ENCODE measurements at places on chromosomes 1 and 21.

- no peak for DNase-seq
These were observed 40.5 kb upstream of the ZNF326 start for GRCh38 chr1:89954401-89954800.

- DNase-seq, result no peak
These were observed 24.7 kb downstream of the IL23R start for GRCh38 chr1:67190942-67191341.

DNA sequence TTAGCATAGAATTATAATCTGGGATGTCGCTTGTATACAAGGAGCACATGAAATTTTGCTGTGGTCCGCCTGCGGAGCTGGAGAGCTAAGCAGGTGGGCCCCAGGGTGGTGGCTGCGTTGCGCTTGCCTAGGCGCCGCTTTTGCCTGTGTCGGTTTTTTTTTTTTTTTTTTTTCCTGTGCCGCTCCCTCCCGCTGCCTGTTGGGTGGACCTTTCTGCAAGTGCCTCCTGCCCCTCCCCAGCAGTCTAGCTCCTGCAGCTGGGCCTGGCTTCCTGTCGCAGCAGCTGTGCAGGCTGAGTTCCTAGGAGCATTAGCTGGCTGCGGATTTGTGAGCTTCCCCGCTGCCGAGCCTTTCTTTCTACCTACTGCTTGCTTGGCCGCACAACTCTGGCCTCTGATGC, 20.6 kb downstream of the PYHIN1 start:
- no peak for DNase-seq

DNA sequence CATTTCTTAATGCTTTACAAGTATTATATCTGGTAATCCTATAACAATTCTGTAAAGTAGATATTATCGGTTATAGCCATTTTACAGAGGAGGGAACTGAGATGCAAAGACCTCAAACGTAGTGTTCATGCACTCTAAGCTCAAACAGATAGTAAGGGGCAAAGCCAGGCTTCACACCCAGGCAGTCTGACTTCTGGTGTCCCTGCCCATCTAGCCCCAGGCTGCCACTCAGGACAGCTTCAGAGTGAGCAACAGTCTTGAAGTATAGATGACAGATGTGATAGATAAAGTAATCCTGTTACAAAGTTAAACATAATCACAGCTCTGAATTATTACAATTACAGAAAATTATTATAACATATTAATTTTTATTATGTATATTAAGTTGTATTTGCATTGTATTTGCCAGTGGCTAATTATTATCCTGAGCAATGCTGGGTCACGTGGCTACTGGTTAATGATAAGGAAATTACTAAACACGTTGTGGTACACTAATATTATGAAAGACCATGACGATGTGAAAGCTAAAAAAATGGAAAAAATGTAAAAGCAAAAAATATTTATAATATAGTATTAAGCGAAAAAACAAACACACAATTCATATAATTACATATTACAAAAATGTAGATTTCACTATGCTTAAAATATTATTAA, 6.1 kb upstream of the TRAF3IP3 start:
- DNase-seq, result no peak

GRCh38 chr1:187336441-187337168, 507.9 kb downstream of the PLA2G4A start:
- no peak for DNase-seq

GRCh38 chr1:2231532-2232254, 3.6 kb downstream of the SKI start:
- peak; percentile 76 for DNase-seq

DNA sequence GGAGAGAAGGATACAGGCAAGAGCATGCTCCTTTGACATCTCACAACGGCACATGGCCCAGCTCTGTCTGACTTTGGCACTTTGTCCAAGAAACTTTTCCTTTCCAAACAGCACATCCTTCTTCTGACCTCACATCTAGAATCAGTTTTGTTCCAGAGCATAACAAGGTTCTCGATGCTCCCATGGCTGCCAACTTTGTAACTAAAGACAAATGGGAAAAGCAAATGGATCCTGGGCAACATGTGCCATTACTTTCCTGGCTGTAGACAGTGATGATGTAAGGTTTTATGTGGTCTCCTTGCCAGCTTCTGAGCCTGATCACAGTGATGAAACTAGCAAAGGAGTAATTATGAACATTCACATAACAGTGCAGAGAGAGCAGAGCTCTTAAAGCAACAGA, 171.8 kb upstream of the C1orf87 start:
- DNase-seq, result no peak

DNA sequence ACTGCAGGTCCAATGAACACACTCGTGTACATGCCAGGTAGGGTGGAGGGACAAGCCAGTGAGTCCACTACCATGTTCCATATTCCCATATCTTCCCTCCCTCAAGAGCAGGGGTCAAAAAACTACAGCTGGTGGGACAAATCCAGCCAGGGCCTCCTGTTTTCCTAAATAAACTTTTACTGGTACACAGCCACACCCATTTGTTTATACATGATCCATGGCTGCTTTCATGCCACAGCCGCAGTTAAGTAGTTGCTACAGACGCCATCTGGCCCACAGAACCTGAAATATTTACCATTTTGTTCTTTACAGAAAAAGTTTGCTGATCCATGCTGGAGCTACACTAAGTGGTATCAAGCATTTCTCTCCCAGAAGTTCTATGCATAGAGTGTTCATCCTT, 42.4 kb downstream of the CASQ2 start:
- no peak for DNase-seq

DNA sequence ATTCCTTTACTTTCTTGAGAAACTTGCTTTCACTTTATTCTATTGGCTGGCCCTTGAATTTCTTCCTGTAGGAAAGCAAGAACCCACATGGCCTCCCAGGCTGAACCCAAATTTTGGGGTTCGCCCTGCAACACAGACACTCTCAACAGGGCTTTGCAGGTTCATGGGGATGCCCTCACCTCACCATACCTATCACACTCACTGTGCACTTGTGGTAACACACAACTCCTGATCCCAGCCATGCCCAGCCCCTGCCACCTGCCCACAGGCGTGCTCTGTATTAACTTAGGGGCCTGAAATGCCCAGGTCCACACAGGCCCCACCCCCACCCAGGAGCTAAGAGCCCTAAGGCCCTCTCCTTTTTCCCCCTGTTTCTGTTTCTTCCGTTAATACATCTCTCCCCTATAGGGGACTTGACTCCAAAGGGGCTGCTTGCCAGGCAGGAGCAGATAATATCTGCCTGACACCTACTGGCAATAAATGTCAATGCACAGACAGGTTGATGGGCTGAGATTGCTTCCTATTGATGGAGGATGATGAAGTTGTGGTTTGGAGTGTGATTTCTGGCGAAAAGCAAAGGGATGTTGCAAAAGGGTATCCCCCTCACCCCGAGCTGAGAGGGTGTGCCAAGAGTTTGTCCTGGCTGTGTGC, 171.5 kb downstream of the AJAP1 start:
- DNase-seq, result no peak

DNA sequence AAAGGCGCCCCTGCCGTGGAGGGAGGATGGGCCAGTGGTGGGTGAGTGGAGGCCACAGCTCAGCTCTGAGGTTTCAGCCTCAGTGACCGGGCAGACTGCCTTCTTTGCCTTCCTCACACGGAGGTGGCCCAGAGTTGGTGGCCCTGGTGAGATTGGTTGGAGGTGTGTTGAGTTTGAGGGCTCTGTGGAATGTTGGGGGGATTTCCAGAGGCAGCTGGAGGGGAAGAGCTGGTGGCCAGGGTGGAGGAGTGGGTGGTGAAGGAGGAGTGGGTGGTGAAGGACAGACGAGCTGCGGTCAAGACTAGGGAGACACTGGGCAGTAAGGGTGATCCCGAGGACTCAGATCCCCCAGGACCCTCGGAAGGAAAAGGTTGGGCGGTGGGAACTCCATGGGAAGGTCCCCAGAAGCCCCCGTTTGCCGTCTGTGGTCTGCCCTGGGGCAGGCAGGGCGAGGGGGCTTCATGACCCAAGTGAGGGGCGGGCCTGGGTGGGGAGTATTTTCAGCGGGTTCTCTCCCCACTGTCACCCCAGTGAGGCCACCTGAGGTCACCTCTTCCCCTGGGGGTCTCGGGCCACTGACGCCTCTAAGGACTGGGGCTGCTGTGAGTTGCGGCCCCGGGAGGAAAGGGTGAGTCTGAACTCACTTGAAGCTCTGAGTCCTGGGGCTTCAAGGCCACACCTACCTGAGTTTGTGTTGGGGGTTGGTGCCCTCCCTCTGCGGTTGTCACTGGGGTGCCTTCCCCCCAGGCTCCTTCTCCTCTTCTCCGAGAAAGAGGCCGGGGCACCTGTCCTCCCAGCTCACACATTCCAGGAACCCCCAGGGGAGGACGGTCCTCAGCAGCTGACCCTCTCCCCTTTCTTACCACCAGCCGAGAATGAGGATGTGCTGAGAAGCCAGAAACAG, 22.7 kb upstream of the PIK3CD start:
- DNase-seq, result peak; percentile 68

DNA sequence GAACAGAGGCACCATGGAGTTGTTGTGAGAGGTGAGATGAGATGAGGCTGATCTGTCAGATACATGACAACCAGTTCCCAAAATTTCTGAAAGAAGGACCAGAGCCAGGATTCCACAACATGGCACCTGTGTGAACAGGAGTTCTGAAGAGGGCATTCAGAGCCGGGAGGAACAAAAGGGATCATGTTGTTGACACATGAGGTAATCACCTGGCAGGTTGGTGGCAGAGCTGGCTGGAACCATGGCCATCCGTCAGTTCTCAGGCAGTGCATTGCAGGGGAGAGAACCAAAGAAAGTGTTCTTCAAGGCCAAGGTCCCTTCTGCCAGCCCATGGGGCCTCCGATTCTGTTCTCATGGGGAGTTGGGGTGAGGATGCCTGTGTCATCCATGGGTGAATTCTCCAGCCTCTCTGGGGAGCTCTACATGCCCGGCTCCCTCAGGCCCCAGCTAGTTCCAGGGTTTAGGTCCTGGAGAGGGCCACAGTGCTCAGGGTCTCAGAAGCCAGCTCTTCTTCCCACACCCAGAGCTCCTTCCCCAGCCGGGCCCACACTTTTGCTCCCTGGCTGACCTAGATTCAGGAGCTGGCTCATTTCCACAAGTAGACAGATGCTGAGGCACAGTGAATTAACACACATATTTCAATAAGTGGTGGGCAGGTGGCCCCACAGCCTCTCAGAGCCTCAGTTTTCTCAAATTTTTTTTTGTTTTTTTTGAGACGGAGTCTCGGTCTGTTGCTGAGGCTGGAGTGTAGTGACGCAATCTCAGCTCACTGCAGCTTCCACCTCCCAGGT, 49.1 kb upstream of the CTPS1 start:
- DNase-seq, result no peak

DNA sequence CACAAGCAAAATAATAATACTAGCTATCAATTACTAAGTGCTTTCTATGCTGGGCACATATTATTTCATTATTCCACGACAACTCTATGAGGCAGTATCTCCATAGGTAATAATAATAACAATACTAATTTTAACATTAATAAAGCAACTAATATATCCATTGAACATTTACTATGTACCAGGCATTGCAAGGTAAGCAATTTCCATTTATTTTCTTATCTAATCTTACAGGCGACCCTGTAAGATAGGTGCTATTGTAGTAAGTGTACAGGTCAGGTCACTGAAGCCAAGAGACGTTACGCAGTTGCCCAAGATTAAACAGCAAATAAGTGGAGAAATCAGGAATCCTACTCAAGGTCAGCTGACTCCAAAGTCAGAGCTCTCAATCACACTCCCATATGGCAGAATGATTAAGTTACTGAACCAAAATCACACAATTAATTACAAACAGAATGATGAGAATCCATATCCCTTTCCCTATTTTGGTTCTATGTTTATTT, 198.4 kb downstream of the SLC45A1 start:
- no peak for DNase-seq

- DNase-seq, result no peak
These were observed 67.0 kb upstream of the KLHDC7A start for GRCh38 chr1:18413541-18414305.

GRCh38 chr21:34078915-34079314, 5.5 kb downstream of the MRPS6 start:
- DNase-seq, result peak; percentile 15

- no peak for DNase-seq
These were observed 118.1 kb upstream of the SGIP1 start for GRCh38 chr1:66415866-66416265.

DNA sequence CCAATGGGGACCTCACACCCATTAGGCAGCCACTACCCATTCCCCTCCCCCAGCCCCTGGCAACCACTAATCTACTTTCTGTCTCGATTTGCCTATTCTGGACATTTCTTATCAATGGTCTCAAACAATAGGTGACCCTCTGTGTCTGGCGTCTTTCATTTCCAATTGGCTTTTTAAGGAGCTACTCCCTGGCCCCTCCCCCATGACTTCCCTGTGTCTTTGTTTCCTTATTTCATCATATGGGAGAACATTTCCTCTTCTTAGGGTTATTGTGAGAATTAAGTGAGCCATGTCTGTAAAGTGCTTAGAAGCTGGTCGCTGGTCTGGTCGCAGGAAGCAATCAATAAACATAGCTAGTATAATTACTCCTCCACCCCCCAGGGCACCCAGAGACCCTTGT, 80.9 kb downstream of the SPSB1 start:
- no peak for DNase-seq

- DNase-seq, result no peak
These were observed 77.1 kb downstream of the RYR2 start for GRCh38 chr1:237119091-237119490.

GRCh38 chr1:216919060-216919970, 196.1 kb upstream of the ESRRG start:
- no peak for DNase-seq

DNA sequence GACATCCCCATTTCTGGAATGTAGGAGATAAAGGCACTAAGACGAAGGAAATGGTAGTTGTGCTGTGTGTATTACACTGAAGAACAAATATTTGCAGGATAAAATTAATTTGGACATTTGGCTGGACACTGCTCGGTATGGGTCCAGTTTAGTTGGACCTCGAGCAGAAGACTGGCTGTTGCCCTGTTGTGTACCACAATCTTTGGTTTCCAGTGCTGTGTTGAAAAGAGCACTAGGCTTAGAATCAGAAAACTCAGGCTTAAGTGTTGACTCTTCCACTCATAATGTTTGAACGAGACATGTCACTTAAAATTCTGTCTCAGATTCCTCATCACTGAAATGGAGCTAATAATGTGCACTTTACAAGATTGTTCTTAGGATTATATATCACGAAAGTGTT, 1.2 kb upstream of the ARPC5 start:
- no peak for DNase-seq

DNA sequence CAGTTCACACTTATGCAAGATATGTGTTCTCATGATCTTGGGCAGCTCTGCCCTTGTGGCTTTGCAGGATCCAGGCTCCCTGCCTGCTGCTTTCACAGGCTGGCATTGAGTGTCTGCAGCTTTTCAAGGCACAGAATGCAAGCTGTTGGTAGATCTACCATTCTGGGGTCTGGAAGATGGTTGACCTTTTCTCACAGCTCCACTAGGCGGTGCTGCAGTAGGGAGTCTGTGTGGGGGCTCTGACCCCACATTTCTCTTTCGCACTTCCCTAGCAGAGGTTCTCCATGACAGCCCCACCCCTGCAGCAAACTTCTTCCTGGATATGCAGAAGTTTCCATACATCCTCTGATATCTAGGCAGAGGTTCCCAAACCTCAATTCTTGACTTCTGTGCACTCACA, 500.5 kb downstream of the BRINP3 start:
- DNase-seq, result no peak

DNA sequence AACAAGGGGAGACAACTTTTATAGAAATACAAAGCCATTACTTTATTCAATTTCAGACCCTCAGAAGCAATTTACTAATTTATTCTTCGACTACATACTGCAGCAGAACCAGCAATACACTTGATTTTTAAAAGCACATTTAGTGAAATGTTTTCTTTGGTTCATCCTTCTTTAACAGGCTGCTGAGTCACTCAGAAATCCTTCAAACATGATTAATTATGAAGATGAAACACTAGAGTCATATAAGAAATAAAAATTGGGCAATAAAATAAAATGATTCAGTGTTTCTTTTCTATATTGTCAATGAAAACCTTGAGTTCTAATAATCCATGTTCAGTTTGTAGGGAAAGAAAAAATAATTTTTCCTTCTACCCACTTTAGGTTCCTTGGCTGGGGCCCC, 47.0 kb downstream of the CHML start:
- DNase-seq, result no peak

Measured in activated naive CD4-positive, alpha-beta T cell treated with Interleukin-2 at 50 U/mL for 16 hours (primary cell).